Upper lobe of left lung (tissue), 6 donors: ENCODE measurements at places on chromosomes 1 and 21. TPM values are rescaled to one million over a fixed set of nuclear protein-coding genes. Genes with fewer than 3 reads are reported as not detected.

ANKRD45 gene
- 17.9 TPM for total RNA-seq

HOOK1 gene
- total RNA-seq = 27.6 TPM

ADGRL2 gene
- 133 TPM for total RNA-seq

TMPRSS15 gene
- total RNA-seq = not detected

OR2T2 gene
- total RNA-seq = not detected

TRIM63 gene
- total RNA-seq = 0.61 TPM

CYP4X1 gene
- total RNA-seq = 23.0 TPM

OR14K1 gene
- total RNA-seq = not detected

SH2D5 gene
- 0.46 TPM for total RNA-seq

F13B gene
- not detected for total RNA-seq

BLZF1 gene
- total RNA-seq = 27.0 TPM

DMRTB1 gene
- not detected for total RNA-seq

MFSD2A gene
- total RNA-seq = 133 TPM

GRCh38 chr1:145771056-145771455 is 51.8 kb downstream of the CD160 start:
- DNase-seq = no peak
- H3K4me3 ChIP-seq = no peak overlapping the region
- H3K36me3 ChIP-seq = peaks cover 47% of the 10 kb centered on the region
- H3K27ac ChIP-seq = no peak overlapping the region
- H3K27me3 ChIP-seq = no peaks in the 10 kb centered on the region

- no peaks in the 10 kb centered on the region for H3K4me1 ChIP-seq
- no peaks in the 10 kb centered on the region for H3K27me3 ChIP-seq
- DNase-seq = no peak
- no peaks in the 10 kb centered on the region for H3K36me3 ChIP-seq
- no peak overlapping the region for H3K4me3 ChIP-seq
Measured at GRCh38 chr1:68907491-68907890, 410.6 kb upstream of the DEPDC1 start.

- H3K36me3 ChIP-seq = no peaks in the 10 kb centered on the region
- no peak overlapping the region for H3K27ac ChIP-seq
- H3K4me3 ChIP-seq = no peak overlapping the region
- DNase-seq = no peak
- peaks cover 28% of the 10 kb centered on the region for H3K4me1 ChIP-seq
Measured at GRCh38 chr1:24860841-24861240, 69.2 kb downstream of the RUNX3 start.

DNA sequence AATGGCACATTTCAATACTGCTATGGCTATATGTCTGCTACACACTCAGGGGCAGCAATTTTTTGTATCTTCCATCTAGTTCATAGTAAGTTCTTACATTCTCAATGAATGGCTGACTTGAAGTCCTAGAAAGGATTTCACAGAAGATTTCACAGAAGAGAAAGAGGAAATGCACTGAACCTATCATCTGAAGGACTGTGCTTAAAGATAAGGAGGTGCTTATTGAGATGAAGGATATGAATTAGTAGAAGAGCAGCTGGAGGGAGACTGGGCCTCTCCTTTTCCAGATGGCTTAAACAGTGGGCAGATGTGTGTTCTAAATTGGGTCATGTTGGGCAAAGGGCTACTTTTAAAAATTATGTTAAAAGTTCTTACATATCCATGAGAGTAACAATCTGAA is 14.6 kb downstream of the ADAR start:
- H3K36me3 ChIP-seq = peaks cover 99% of the 10 kb centered on the region
- H3K27me3 ChIP-seq = no peaks in the 10 kb centered on the region
- H3K27ac ChIP-seq = no peak overlapping the region

- no peaks in the 10 kb centered on the region for H3K36me3 ChIP-seq
- no peak overlapping the region for H3K4me3 ChIP-seq
- DNase-seq = no peak
- no peak overlapping the region for H3K27ac ChIP-seq
- no peaks in the 10 kb centered on the region for H3K27me3 ChIP-seq
- no peaks in the 10 kb centered on the region for H3K4me1 ChIP-seq
Measured at GRCh38 chr1:199959775-199960110, 67.8 kb upstream of the NR5A2 start.

DNA sequence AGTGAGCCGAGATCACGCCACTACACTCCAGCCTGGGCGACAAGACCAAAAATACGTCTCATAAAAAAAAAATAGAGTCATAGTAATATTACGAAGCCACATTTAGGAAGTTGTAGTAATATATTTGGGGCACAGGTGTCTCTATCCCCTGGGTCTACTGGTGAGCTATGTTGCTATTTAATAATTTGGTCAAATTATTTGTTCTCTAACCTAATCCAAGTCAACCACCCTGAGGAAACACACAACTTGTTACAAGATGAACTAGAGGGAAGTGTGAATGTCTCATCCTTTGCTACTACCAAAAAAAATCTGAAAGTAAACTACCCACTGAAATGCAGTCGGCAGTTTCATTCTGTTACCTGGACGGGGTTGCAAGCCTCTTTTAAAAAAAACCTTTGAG is 35.3 kb downstream of the RGS8 start:
- H3K27ac ChIP-seq = no peak overlapping the region
- H3K4me3 ChIP-seq = no peak overlapping the region
- no peaks in the 10 kb centered on the region for H3K36me3 ChIP-seq
- no peaks in the 10 kb centered on the region for H3K4me1 ChIP-seq
- H3K27me3 ChIP-seq = no peaks in the 10 kb centered on the region

- DNase-seq = no peak
- H3K4me1 ChIP-seq = peaks cover 3% of the 10 kb centered on the region
- no peak overlapping the region for H3K4me3 ChIP-seq
Measured at GRCh38 chr1:31261916-31262315, 22.2 kb upstream of the NKAIN1 start.

GRCh38 chr1:118827636-118828035 is 160.5 kb downstream of the TBX15 start:
- H3K4me1 ChIP-seq = no peaks in the 10 kb centered on the region
- H3K4me3 ChIP-seq = no peak overlapping the region
- no peak for DNase-seq
- no peaks in the 10 kb centered on the region for H3K27me3 ChIP-seq
- H3K27ac ChIP-seq = no peak overlapping the region

GRCh38 chr1:194298007-194298598 is 1111.7 kb upstream of the B3GALT2 start:
- DNase-seq = no peak
- no peak overlapping the region for H3K27ac ChIP-seq
- H3K27me3 ChIP-seq = no peaks in the 10 kb centered on the region
- H3K4me3 ChIP-seq = no peak overlapping the region

- peak overlapping the region; percentile 68 for H3K27ac ChIP-seq
- H3K4me1 ChIP-seq = no peaks in the 10 kb centered on the region
- no peaks in the 10 kb centered on the region for H3K36me3 ChIP-seq
- DNase-seq = no peak
Measured at GRCh38 chr1:198656500-198656932, 17.7 kb downstream of the PTPRC start.

GRCh38 chr1:94095744-94096469 is 25.0 kb downstream of the ABCA4 start:
- H3K4me1 ChIP-seq = peaks cover 33% of the 10 kb centered on the region
- no peak for DNase-seq
- H3K27ac ChIP-seq = peak overlapping the region; percentile 74

DNA sequence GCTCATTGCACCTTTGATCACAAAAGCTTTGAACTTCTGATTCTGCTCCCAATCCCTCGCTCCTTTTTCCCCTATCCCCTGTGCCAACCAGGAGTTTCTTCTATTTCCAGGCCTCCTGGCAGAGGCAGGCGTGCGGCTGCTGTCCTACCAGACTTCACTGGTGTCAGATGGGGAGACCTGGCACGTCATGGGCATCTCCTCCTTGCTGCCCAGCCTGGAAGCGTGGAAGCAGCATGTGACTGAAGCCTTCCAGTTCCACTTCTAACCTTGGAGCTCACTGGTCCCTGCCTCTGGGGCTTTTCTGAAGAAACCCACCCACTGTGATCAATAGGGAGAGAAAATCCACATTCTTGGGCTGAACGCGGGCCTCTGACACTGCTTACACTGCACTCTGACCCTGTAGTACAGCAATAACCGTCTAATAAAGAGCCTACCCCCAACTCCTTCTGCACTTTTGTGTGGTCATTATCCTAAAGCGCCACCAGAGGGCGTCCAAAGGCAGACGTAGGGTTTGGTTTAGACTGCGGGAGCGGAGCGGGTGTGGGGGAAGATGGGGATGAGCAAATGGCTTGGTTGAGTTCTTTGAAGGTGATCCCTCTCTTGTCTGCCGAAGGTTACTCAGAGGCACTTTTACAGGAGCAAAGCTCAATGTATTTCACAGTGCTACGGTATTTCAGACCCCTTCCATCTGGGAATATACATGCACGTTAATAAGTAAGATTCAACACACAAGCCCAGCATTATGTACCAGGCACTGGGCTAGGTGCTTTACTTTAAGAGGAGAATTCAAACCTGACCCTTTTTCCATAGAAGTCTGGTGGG is 24.7 kb downstream of the HMGCS2 start:
- no peak for DNase-seq
- no peaks in the 10 kb centered on the region for H3K27me3 ChIP-seq
- H3K27ac ChIP-seq = no peak overlapping the region
- no peak overlapping the region for H3K4me3 ChIP-seq

- H3K4me1 ChIP-seq = no peaks in the 10 kb centered on the region
- no peak for DNase-seq
- H3K27ac ChIP-seq = no peak overlapping the region
- no peaks in the 10 kb centered on the region for H3K27me3 ChIP-seq
- no peak overlapping the region for H3K4me3 ChIP-seq
Measured at GRCh38 chr1:196376630-196377328, 231.5 kb downstream of the KCNT2 start.

DNA sequence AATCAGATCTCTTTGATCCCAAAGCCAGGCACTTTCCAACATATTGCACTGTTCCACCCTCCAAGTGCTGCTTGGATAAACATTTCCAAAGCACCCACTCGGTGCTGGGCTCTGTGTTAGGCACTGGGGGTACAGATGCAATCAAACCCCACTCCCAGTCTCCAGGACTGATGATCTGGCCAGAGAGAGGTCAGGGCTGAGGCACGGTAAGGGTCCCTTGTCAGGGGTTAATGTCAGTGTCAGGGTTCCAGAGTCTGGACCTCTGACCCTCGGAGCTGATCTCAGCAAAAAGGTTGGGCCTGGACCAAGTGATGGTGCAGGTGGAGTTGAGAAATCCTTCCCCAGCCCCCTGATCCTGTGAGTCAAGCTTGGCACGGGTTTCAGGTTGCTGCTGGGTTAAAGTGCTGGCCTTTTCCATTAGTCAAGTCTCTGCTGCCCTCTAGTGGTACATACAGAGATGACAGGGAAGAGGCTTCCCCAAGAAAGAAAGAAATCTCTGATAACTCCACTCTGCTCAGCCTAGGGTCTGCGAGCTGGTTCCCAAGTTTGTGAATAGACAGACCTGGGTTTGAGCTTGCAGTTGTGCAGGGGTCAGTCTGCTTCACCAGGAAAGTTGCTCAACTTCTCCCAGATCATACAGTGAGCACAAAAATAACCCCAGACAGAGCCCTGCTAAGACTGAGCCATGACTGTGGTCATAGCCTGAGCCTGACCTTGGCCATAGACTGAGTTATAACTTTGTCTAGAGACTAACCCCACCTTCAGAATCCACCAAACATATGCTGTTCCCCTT is 74.6 kb downstream of the DMRTA2 start:
- no peaks in the 10 kb centered on the region for H3K4me1 ChIP-seq
- no peaks in the 10 kb centered on the region for H3K36me3 ChIP-seq
- DNase-seq = no peak

DNA sequence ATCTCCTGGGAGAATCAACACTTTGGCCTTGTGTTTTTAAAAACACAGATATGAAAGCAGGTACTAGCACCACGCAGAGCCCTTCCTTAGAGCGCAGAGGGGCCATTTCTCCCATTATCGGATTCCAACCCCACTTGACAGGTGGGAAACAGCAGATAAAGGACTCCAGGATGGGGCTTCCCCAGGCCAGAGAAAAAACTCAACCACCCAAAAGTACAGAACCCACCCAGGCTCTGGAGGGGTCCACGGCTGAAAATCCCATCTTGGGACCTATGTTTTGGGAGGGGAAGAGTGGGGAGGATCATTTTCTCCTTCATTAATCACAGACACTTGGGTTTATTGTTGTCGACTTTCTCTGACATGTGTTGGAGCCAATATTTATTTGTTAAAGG is 27.1 kb upstream of the COL18A1 start:
- H3K4me1 ChIP-seq = peaks cover 4% of the 10 kb centered on the region
- no peaks in the 10 kb centered on the region for H3K27me3 ChIP-seq
- H3K36me3 ChIP-seq = no peaks in the 10 kb centered on the region
- no peak for DNase-seq
- no peak overlapping the region for H3K4me3 ChIP-seq
- H3K27ac ChIP-seq = no peak overlapping the region
